ENCODE measurements at places on chromosomes 11 and 22. TPM values are rescaled to one million over a fixed set of nuclear protein-coding genes. Genes with fewer than 3 reads are reported as not detected.

Gene FAM181B
- not detected for total RNA-seq

Gene SCGB1A1
- not detected for total RNA-seq

Gene OR52A1
- total RNA-seq: not detected

Gene USH1C
- not detected for total RNA-seq

Gene MYO18B
- 1.2 TPM for total RNA-seq

Gene ZNF280B
- total RNA-seq: 2.6 TPM
